ENCODE measurements at places on chromosomes 1 and 21.

GRCh38 chr1:181513786-181514297 lies 30.5 kb downstream of the CACNA1E start:
- DNase-seq: no peak

DNA sequence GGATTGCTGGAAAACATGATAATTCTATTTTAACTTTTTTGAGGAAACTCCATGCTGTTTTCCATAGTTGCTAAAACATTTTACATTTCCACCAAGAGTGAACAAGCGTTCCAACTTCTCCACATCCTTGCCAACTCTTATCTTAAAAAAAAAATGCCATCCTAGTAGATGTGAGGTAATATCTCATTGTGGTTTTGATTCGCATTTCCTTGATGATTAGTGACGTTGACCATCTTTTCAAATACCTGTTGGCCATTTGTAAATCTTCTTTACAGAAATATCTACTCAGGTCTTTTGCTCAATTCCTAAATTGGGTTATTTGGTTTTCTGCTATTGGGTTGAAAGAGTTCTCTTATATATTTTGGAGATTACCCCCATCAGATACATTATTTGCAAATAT lies 77.4 kb upstream of the CLDN14 start:
- no peak for DNase-seq

GRCh38 chr1:54926970-54927369 lies 40.0 kb upstream of the DHCR24 start:
- DNase-seq: no peak

GRCh38 chr1:39434797-39435395 lies 56.5 kb upstream of the BMP8A start:
- DNase-seq: no peak

DNA sequence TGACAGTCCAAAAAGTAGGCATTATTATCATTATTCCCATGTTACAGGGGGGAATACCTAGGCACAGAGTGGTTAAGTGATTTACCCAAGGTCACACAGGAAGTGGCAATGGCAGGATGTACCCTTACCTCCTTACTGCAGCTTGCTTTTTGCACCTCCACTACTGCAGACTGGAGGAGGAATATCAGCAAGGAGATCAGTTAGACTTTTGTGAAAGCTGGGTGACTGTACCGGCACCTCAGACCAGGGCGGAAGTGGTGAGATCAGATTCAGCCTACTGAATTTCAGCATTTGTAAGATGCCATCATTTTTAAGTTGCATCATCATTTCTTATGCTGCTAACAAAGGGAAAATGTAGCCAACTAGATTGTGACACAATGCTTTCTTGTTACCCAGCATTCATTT lies 4.5 kb downstream of the ADARB1 start:
- DNase-seq: no peak

DNA sequence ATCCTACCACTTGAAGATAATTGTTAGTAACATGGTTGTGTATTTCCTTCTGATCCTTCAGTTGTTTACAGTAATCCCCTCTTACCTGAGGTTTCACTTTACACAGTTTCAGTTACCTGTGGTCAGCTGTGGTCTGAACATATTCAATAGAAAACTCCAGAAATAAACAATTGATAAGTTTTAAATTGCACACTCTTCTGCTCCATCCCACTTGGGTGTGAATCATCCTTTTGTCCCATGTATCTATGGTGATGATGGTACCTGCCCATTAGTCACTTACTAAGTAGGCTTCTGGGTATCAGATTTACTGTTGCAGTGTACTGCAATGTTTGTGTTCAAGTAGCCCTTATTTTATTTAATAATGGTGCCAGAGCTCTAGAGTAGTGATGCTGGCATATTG lies 62.5 kb downstream of the OSBPL9 start:
- DNase-seq: no peak

- DNase-seq: peak; percentile 87
Measured at GRCh38 chr1:149885339-149886120, 13.8 kb upstream of the BOLA1 start.

DNA sequence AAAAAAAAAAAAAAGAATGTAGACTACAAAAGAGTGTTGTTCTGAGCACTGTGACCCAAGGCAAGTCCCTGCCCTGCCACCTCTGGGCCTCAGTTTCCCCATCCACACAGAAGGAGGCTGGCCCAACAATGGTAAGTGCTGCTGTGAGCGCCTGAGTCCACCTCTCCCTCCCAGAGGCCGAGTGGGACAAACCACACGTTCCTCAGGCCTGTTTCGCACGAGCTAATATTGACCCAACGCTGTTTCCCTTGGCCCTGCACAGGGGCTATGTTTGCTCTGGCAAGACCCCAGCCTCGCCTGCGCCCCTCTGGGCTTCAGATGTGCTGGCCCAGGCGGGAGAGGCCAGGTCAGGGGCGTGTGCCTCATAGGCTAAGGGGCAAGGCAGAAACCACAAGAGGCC lies 12.6 kb upstream of the LAPTM5 start:
- no peak for DNase-seq

GRCh38 chr1:152225678-152226077 lies 1.7 kb upstream of the HRNR start:
- no peak for DNase-seq

DNA sequence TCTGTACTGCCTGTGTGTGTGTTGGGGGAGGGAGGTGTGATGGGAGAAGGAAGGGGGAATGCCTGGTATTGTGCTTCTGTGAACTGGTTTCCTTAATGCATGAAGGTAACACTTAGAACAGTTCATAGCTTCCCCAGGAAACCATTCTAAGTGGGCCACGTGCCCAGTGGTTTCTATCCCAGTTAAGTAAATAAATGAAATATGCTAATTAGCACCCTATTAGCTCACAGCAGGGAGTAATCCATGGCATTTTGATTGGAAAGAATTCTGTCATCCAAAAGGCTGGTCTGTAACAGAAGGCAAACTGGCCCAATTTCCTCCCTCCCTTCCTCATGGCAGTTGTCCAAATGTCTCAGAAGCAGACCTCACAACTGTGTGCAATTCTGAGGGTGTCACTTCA lies 199.3 kb downstream of the TTLL7 start:
- no peak for DNase-seq

- DNase-seq: peak; percentile 85
Measured at GRCh38 chr21:41167348-41168342, at the start of gene BACE2. TSS of gene BACE2 (plus strand) at chr21:41168160. CDS start at chr21:41168264, 104 bp downstream.

GRCh38 chr1:97014426-97014825 lies 292.8 kb downstream of the PTBP2 start:
- no peak for DNase-seq

- DNase-seq: no peak
Measured at GRCh38 chr1:115456441-115456961, 118.5 kb upstream of the NGF start.

DNA sequence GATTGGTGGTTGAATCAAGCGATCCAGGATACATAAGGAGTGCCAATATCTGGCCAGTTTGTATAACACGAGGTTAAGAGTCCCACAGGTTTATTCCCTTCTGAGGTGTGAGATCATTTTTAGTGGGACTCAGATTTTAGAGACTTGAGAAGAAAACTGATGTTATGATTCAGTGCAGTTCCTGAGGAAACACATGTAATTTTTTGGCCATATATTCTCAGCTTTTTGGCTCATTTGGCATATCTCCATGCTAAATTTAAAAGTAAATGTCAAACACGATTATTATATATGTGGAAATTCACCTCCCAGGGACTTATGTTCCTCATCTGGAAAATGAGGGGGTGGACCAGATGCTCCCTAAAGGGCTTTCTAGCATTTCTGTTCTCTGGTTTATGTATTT lies 39.2 kb upstream of the SERBP1 start:
- DNase-seq: no peak

- DNase-seq: no peak
Measured at GRCh38 chr1:147624011-147624410, 46.3 kb downstream of the ACP6 start.
